ENCODE measurements at places on chromosomes 12 and 14. TPM values are rescaled to one million over a fixed set of nuclear protein-coding genes. Genes with fewer than 3 reads are reported as not detected.

Gene ABCC9
- polyA plus RNA-seq = 87.1 TPM

Gene AVPR1A
- 11.4 TPM for polyA plus RNA-seq

Gene ALX1
- polyA plus RNA-seq = 0.34 TPM

DNA sequence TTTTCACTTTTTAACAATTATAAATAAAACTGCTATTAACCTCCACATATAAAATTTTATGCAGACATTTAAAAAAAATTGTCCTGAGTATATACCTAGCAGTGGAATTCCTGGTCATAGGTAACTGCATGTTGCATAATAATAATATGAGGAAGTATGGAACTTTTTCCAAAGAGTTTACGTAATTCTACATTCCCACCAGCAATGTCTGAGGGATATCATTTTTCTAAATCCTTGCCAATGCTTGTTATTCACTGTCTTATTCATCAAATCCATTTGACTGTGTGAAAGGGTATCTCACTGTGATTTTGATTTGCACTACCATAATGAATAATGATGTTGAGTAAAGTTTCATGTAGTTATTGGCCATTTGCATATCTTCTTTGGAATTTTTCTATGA, 393.8 kb downstream of the LRFN5 start:
- no peak for DNase-seq

GRCh38 chr12:386651-387050, 2.5 kb downstream of the KDM5A start:
- DNase-seq = no peak

- DNase-seq = no peak
Measured at GRCh38 chr12:144650-145284, 69.2 kb downstream of the SLC6A12 start.

DNA sequence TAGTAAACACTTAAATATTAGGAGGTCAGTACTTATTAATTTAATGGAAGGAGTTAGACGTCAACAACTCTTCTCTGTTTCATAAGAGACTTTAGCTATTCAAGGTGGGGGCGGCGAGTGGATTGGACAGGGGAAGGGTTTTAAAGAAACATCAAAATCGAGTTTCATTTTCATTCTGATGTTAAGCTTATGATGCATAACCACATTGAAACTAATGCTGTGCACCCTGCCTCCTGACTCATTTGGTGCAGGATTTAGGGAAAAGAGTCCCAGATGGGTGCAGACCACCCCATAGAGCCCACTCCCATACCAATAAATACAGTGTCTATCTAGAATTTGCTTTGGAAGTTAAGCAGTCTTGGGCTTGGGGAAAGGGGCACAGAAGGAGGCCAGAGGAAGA, 7.4 kb downstream of the ZBTB39 start:
- no peak for DNase-seq

DNA sequence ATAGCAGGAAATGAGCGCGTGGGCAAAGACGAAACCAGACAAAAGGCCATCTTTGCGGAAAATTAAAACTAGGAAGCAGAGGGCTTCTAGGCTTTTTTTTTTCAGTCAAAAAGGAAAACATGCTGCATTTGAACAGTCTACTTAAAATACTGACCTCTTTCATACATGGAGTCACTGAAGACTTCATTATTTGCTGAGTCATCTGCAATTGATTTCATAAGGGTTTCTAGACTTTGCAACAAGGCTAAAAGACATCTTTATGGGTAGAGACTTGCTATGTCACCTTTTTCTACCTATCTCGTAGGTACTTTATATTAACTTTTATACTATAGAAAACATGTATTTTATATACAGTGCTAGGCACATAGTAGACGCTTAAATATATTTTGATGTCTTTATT, 238.4 kb downstream of the TMEM132D start:
- DNase-seq = no peak

Measured in muscle of arm (tissue), 14 donors.